Fibroblast of skin of right biceps (primary cell): ENCODE measurements at places on chromosomes 11 and 22.
A peak's percentile ranks its signal among the peaks of the same experiment; 100 is the strongest.

GRCh38 chr22:30326706-30327362 is at the start of gene TBC1D10A:
Gene TBC1D10A, minus strand, starts transcription at chr22:30326941. Its CDS starts 60 bp downstream, at chr22:30326881.
- DNase-seq: peak; percentile 90

DNA sequence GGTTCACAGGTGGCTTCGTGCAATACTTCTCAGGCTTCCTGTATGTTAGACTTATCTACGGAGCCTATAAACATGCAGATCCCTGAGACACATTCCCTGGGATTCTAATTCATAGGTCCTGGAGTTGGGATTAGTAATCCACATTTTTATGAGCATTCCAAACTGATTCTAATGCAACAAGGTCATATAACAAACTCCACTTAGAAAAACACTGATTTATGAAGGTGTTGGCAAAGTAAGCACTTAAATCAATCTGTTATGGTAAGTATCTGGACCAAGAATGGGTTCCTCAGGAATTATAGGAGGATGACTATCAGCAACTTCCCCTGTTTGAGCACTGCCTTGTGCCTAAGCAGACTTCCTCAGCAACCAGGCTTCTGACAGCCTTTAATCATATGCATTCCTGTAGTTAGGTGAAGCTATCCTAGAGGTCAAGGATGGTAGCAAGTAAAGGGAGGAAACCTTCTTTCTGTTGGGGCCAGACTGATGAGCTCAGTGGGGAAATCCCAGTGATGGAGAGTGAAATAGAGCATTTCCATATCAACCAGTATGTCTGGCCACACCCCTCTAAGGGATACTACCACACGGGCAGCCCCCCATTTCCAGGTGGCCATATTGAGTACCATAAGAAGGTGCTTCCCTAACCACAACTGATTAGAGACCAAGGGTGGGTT is 89.6 kb downstream of the RASSF10 start:
- no peak for DNase-seq

DNA sequence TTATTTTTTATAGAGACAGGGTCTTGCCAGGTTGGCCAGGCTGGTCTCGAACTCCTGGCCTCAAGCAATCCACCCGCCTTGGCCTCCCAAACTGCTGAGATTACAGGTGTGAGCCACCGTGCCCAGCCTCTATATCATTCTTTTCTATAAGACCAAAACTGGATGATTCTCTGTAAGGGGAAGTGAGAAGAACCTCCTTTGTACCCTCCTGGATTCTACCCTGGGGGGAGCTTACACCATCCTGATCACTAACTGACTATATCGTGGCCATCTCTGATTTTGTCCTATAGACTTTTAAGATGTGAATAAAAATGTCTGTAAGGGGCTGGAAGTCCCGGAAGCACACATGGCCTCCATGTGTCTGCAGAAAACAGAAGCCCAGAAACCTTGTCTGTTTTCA is 9.1 kb downstream of the PIWIL4 start:
- DNase-seq: no peak

GRCh38 chr22:30253205-30253852 is 6.8 kb upstream of the LIF start:
- peak; percentile 82 for DNase-seq

- no peak for DNase-seq
Observed at GRCh38 chr22:23216461-23217170, 36.3 kb downstream of the BCR start.

- DNase-seq: no peak
Observed at GRCh38 chr22:50548921-50549790, 3.5 kb downstream of the KLHDC7B start.

DNA sequence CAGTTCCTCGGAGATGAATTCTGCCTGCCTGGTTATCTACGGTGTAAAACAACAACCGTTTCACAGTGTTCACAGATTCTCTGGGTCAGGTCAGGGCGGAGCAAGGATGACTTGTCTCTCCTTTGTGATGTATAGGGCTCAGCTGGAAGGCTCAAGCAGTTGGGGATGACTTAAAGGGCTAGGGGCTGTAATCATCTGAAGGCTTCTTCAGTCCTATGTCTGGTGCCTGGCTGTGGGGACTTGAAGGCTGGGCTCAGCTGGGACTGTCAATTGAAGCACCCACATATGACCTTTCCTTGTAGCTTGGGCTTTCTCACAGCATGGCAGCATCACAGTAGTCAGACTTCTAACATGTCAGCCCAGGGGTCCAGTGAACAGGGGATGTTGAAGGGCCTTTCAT is 29.3 kb downstream of the EIF3F start:
- peak; percentile 30 for DNase-seq

GRCh38 chr11:22510741-22511140 is 114.9 kb downstream of the FANCF start:
- DNase-seq: peak; percentile 80

DNA sequence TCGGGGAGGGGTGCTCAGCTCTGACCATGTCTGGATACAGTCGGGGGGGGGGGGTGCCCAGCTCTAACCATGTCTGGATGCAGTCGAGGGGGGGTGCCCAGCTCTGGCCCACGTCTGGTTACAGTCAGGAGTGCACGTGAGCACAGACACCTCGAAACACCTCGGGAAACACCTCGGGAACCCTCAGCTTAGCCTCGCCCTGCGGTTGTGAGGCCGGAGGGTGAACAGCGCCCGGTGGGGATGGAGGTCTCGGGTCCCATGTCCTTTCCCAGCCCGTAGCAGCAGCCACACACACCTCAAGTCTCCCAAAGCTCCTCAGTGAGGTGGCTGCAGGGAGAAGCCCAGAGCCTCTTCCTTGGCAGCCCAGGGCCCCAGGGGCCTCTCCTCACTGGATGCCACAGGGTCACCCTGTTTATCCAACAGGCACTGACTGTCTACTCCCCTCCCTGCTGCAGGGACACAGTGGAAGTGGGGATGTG is 2.1 kb downstream of the SIGIRR start:
- DNase-seq: no peak

- peak; percentile 27 for DNase-seq
Observed at GRCh38 chr11:28153586-28153985, 45.4 kb downstream of the METTL15 start.
